Caki2 (cell line): ENCODE measurements at places on chromosomes 3 and 15. TPM values are rescaled to one million over a fixed set of nuclear protein-coding genes. Genes with fewer than 3 reads are reported as not detected.

- DNase-seq = peak; percentile 64
These were observed 57.8 kb downstream of the BLM start for GRCh38 chr15:90774731-90775514.

DNA sequence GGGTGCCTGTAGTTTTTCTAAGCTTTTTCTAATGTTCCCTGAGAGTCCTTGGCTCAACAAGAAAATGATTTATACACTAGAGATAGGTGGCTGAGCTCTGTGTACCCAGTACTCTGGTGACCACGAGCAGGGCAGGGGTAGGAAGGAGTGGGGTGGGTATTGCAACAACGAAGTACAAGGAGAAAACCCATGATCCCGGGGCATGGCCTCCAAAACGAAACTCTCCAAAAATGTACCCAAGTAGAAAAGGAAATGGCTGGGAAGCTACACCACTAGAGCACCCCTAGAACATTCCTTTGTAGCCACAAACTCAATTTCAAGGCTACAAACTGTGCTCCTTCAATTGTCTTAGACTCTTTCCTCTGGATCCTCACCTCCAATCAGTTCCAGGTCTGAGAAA, 138.9 kb downstream of the DUT start:
- DNase-seq = no peak

DNA sequence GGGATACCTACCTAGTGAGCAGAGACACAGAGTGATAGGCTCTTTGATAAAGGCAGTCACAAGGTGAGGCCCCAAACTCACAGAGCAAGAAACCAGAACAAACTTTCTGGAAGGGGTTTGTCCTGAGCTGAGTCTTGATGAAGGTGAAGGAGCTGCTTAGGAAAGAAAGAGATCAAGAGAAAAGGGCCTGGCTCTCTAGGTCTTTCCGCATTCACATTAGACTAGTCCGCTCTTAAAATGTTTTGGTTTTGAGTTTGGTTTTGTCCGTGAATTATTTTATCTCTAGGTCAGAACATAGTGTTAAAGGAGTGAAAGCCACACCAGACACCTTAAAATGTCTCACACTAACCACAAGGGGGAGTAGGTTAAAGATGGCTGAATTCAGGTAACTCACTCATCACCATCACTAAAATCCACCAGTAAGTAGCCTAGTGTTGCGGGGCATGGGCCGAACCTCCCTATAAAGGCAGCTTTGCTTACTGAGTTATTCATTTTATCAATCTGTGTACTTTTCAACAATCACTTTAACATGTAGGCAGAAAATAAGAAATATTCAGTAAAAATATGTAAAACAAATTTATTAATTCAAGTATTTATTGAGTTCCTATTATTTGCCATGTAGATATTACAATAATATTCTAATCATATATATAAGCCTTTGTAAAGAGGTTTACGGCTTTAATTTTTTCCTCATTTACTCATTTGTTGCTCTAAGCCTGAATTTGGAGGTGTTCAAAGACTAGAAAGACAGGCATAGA, 121.5 kb upstream of the TSC22D2 start:
- peak; percentile 48 for DNase-seq

GRCh38 chr3:50205413-50206276, 574 bp downstream of the SLC38A3 start:
- no peak for DNase-seq

GRCh38 chr3:158864492-158864891, 62.6 kb downstream of the MFSD1 start:
- no peak for DNase-seq

DNA sequence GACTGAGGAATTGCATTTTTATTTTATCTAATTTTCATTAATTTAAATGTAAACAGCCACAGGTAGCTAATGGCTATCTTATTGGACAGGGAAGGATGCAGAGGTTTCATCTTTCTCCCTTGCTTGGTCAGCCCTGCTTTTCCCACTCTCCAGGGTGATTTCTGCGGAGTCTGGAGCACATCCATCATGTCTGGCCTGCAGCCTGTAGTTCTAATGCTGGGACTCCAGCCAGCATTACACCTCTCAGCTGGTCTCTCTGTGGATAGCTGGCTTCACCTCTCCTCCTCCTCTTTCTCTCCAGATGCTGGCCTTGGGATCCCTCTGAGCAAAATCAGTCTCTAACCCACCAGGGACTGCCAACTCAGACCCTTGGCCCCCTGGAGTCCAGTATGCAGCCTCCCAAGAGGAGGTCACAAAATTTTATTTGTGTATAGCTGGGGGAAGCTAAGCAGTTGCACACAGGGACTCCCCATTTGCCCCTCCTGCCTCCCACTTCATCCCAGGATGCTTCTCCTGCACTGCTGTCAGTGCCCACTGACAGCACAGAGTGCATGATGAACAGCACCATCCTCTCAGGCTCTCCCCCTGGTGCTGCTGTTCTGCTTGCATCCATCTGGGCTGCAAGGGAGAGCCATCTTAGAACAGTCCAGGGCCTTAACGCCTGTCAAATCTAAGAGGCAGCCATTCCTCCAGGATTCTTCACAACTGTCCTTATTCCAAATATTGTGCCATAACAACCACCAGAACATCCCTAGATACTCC, 1.7 kb downstream of the BFSP2 start:
- DNase-seq = no peak

DNA sequence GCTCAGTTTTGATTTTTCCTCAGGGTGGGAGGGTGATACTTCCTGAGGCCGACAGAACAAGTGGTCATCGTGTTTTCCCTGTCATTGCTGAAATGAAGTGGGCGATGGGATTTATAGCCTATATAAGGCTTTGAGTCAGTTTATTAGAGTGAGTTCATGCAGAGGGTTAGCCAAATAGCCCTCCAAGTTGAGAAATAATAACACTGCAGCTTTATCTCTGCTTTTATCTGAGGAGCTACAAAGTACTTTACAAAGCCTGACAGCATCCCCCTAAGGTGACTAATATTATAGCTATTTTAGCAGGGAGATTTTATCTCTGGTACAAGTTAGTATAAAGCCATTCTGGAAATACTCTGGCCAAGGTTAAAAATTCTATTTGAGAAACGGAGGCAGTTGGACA, 389.6 kb downstream of the MFSD1 start:
- peak; percentile 26 for DNase-seq

GRCh38 chr3:86740751-86741150, 250.2 kb downstream of the VGLL3 start:
- no peak for DNase-seq

- DNase-seq = no peak
These were observed 35.1 kb downstream of the HGD start for GRCh38 chr3:120646771-120647432.

- DNase-seq = no peak
These were observed 126.3 kb upstream of the TMEM108 start for GRCh38 chr3:132911741-132912415.

DNA sequence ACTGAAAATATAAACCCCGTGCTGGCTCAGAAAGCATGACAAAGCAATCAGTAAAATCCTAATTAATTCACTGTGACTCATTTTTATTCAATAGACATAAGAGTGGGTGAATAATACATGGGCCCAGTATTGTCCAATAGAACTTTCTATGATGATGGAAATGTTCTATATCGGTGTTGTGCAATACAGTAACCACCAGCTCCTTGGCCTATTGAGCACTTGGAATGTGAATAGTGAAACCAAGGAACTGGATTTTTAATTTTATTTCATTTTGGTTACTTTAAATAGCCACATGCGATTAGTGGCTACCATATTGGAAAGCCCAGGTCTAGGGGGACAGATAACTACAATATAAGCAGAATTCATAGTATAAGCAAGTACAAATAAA, 69.8 kb upstream of the PPP2R3A start:
- DNase-seq = no peak

The RASGRF1 gene
- not detected in 2 replicates for total RNA-seq

The THRB gene
- 2.8 and 13.5 TPM in 2 replicates for total RNA-seq

The SRGAP3 gene
- 1.8 and 7.6 TPM in 2 replicates for total RNA-seq
